ENCODE measurements at places on chromosomes 3 and 15.
A peak's percentile ranks its signal among the peaks of the same experiment; 100 is the strongest.

- peak; percentile 25 for DNase-seq
Observed at GRCh38 chr3:124246949-124247348, 255.0 kb upstream of the ROPN1 start.

DNA sequence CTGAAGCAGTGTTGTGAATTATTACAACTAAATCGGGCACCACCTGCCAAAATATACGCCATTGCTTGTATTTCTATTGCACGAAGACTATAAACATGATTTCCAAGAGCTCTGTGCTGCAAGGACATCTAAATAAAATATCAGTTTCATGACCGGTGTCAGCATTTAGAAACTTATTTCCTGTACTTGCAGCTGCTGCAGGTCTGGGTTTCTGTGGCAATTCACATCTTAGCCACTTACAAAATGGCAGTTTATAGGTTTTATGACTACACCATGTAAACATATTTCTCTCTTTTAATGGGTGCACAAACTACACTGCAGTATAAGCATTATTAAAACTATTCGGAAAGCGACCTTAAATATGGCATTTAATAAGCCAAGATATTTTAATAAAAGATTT, 359.4 kb downstream of the VPS13C start:
- DNase-seq, result no peak

DNA sequence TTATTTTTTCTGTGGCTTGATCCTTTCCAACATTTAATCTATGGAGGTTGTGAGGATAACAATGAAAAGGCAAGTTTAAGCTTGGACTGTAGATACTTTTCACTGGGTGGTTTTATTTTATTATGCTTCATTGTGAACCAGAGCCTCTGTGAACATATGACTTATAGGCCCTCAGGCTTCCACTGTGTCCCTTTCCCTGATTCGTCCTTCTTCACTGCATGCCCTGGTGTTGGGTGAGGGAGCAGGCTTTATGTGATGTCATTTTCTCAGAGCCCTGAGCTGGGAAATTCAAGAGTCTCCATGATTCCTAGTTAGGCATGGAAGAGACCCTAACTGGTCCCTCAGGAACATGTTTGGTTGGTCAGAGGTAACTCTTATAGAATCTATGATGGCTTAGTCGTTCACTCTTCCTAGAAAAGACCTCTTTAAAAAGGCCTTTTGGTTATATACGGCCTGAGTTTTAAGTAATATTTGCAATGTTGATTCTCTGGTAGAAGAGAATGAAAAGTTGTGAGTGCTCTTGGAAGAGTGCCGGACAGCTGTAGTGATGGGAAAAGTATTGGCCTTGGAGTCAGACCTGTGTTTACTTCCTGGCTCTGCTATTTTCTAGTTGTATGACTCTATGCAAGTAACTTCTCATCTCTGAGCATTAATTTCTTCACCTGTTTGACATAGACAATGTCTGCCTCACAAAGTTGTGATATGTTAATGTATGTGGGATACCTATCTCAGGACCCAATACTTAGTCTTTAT, 168.4 kb downstream of the LPP start:
- no peak for DNase-seq

- DNase-seq, result no peak
Observed at GRCh38 chr3:58864480-58864879, 185.3 kb downstream of the CFAP20DC start.

GRCh38 chr15:84929795-84930603, 45.5 kb downstream of the SLC28A1 start:
- DNase-seq, result peak; percentile 53

DNA sequence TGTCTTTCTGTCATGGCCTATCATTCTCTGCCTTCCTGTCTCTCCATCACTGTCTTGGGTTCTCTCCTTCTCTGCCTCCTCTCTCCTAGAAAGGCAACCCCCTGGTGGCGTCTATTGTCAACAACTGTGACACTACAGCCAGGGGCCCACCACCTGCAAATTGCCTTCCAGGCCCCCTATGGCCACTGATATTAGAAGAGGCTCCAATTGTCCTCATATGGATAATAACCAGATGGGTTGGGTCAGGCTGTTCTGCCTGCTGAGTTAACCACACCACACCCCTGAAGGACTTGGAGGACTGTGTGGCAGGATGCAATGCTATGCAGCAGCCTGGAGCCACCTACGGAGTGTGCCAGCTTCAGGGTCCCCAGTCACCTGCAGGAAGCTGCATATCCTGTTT, 665.0 kb downstream of the NTRK3 start:
- no peak for DNase-seq

DNA sequence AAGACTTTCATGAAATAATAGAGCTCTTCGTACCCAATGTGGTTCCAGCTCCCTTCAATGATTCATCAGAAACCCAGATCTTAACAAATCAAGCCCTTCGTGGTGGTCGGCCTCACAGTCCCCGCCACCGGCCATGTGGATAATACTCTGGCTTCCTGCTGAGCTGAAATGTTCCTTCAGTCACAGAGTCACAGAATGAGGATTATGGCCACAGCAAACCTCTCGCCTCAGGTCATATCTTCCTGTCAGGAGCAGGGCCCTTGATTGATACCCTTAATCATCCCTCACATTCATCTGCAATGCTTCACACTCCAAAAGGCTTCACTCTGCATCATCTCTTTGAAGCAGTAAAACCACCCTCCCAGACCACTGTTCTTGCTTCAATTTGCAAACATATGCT, 452.6 kb downstream of the OCA2 start:
- DNase-seq, result no peak

- DNase-seq, result no peak
Observed at GRCh38 chr3:102169915-102170479, 264.8 kb upstream of the ZPLD1 start.

GRCh38 chr3:102106416-102107097, 257.2 kb downstream of the NFKBIZ start:
- peak; percentile 54 for DNase-seq

DNA sequence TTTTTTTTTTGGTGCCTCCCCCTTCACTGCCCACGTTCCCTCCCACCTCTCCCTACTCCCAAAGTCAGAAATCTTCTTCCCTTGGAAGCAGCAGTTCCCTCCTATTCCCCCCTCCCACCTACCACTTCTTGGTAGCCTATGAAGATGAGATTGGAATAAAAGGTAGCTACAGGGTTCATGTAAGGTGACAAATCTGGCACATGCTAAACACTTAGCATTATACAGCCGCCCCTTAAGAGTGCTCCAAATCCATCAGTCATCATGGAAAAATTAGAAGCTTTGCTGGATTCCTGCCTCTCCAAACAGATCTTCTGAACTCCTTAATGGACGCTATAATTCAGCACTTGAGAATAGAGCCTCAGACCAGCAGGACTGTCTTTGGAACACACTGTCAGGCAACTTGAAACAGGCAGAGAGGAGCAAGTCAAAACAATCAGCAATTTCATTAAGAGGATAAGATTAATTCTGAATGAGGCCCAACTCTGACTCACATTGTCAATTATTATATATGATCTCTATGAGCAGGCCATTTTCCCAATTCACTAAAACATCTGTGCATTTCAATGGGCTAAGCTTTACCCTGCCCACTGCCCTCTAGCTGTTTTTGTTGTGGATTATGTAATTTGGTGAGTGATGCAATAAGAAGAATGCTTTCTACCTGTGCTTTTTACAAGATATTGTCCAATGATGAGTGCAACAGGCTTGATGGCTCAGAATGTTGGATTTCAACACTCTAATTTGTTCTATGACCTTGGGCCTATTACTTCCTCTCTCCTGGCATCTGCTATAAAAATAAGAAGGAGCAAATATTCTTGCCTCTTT, 34.6 kb upstream of the SPRED1 start:
- DNase-seq, result peak; percentile 69

DNA sequence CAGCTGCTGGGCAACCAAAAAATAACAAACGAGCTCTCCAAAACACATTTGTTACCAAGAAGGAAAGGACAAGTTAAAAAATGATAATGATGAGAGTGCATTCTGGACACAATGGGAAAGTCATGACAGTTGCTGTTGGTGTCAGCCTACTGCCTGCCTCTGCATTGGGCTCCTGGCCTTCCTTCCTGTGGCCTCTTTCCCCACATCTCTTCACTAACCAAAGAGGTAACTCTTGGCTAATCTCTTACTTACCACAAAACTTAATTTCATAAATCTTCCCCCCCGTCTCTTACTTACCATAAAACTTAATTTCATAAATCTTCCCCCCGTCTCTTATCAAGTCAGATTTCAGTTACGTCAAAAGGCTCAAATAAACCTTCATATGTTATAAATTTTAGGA, 58.6 kb downstream of the AGTR1 start:
- DNase-seq, result no peak

- DNase-seq, result no peak
Observed at GRCh38 chr3:123419181-123419849, 29.6 kb downstream of the ADCY5 start.

DNA sequence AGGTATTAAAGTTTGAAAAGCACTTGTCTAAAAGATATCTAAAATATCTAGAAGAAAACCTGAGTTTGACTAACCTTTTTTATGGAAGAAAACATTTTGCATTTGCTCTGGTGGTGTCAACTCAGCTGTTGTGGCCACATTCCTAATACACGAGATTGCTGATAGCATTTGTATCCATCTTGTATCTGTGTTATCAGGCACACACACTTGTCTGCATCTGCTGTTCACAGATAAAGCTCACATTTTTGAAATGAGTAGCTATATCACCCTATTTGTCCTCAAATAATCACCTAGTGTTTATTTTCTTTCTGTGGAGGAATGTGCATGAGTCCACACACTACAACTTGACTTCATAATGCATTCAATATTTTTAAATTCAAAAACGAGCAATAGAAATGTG, 632.3 kb upstream of the NR2F2 start:
- DNase-seq, result no peak

DNA sequence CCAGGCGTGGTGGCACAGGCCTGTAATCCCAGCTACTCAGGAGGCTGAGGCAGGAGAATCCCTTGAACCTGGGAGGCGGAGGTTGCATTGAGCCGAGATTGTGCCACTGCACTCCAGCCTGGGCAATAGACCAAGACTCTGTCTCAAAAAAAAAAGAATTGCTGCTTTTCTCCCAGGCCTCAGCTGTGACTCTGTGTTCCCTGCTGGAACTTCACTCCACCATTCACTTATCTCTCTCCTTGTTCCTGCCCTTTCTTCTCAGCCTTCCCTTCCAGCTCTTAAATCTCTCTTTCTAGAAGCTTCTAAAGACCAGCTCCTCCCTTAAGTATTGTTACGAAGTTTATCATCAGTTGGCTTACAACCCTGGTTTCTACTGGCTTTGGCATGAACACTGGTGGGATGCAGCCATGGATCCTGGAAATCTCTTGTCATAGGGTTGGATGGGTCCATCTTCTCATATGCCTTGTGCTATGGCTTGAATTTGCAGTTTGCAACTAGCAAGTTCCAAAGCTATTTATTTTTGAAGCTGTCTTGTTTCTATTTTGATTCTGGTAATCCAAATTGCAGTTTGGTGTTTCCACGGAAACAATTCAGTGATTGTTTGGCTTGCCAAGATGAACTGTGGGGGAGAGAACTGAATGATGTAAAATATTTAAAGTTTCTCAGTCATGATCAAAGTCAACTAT, 10.5 kb downstream of the C3orf62 start:
- DNase-seq, result no peak

DNA sequence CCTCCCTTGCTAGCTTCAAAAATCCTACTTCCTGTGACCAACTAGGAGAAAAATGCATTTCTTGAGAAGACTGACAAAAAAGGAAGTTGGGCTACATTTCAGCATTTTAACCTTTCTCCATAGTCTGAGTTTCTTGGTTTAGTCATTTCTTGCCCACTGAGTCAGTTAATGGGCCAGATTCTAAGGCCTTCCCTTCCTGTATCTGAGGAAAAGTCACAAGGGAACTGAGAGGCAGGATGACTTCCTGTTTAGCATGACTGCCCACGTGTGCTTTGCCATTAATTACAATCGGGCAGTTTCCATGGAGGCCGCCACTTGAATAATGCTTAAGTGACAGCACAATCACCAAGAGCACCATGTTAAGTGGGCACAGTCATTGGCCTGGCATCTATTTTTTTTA, 794.4 kb upstream of the LMCD1 start:
- peak; percentile 32 for DNase-seq

DNA sequence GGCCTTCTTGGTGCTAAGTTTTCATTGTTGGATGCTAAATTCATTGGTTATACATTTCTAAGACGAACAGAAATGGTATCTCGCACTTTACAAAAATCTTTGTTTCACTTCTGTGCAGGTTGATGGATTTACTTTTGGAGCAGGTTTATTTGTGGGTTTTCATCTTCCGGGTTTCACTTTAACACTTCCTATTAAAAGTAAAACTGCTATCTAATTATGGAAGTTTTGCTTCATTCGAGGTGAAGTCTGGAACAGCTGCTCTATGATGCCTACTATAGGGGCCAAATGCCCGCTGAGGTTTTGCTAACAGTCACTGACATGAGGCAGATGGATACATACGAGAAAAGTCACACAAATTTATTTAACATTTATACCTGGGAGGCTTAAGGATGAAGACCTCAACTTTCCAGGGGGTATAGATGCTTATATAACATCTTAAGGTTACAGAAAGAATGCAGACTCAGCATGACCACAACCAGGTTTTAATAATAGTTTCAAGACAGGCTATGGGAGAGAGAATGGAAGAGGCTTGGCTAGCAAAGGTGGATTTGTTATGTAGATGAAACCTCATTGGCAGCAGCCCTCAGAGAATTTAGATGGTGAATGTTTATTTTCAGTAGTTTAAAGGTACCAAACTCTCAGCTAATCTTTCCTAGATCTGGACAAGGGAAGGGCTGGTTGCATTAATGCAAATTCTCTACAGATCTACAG, 54.2 kb downstream of the OSTN start:
- no peak for DNase-seq

DNA sequence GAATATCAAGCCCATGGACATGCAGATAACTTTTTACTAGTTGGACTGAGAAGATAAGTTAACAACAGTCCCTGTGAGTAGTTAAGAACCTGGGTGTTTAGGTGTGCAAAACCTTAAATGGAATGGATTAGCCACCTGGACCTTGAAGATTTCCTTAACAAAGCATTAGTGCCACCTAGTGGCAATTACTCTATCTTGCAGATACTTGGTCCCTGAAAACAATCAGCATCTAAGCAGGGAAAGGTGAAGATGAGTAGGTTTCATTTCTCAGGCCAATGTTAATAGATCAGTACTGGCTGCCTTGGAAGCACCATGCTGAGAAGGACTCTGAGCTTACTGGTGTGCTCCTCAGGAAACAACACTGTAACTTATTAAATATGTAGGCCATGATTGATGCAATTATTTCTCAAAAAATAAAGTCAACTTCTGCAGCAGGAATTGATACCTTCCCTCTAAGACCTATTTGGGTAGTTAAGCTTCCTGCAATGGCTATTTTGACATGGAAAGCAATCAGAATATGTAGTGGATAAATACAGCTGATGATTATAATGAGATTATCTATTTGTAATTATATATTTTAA, 329.4 kb downstream of the TBC1D5 start:
- DNase-seq, result peak; percentile 56

DNA sequence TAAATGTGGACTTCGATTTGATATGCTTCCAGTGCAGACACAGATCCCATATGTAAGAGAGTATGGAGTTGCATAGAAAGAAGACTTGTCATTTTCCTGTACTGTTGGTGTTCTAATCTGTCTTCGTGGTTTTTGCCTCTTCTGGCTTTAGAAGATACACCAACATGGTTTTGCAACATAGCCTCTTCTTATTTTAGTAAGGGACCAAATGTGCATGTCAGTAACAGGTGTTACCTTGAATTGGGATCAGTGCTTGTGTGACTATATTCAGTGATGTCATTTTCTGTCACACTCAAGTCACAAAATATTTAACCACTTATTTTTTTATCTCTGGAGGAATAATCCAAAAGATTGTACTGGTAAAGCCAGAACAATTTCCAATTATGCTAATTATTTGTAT, 140.4 kb downstream of the SNRPN start:
- DNase-seq, result no peak

- DNase-seq, result no peak
Observed at GRCh38 chr3:73049319-73049718, 12.1 kb upstream of the EBLN2 start.

All from fibroblast of upper back skin (primary cell).